ENCODE measurements at places on chromosomes 13 and 19. TPM values are rescaled to one million over a fixed set of nuclear protein-coding genes. Genes with fewer than 3 reads are reported as not detected.

Gene ZNF844
- total RNA-seq = 5.7 TPM

Gene UNC13A
- total RNA-seq = under 0.01 TPM

Gene LGI4
- total RNA-seq = not detected

Gene TUBA3C
- not detected for total RNA-seq

Gene ZNF610
- total RNA-seq = 3.7 TPM

Gene NLRP5
- not detected for total RNA-seq

Gene LRRC4B
- total RNA-seq = 0.05 TPM

Gene ZNF90
- 0.84 TPM for total RNA-seq

Gene GIPC3
- total RNA-seq = 1.2 TPM

Gene C5AR2
- total RNA-seq = under 0.01 TPM

Gene NCR1
- not detected for total RNA-seq

Gene IGFL2
- total RNA-seq = not detected

Gene ERICH4
- total RNA-seq = not detected

Gene SUPT20H
- 49.0 TPM for total RNA-seq

Gene KCNN4
- total RNA-seq = 0.51 TPM

Gene PEAK3
- total RNA-seq = 0.19 TPM

Gene PGPEP1
- total RNA-seq = 28.2 TPM

Gene KRTDAP
- total RNA-seq = not detected

Gene GGN
- 0.34 TPM for total RNA-seq

Gene PSG11
- total RNA-seq = not detected

Gene NLRP4
- not detected for total RNA-seq

Gene JUND
- total RNA-seq = 173 TPM

Gene RDH8
- not detected for total RNA-seq

Gene GRK1
- total RNA-seq = not detected

Gene ACP7
- total RNA-seq = 0.19 TPM

Gene HDGFL2
- total RNA-seq = 49.7 TPM

Gene KCNRG
- 4.0 TPM for total RNA-seq

Gene BRCA2
- 4.6 TPM for total RNA-seq

Gene REEP6
- 1.0 TPM for total RNA-seq

Gene ANKRD24
- total RNA-seq = 0.68 TPM

Gene KLHL26
- 9.1 TPM for total RNA-seq

Gene LGALS14
- not detected for total RNA-seq

Gene PDE4C
- 0.28 TPM for total RNA-seq

Gene SWSAP1
- 0.79 TPM for total RNA-seq

Gene IL4I1
- 3.6 TPM for total RNA-seq

Gene CDX2
- not detected for total RNA-seq

Gene MYH14
- 0.28 TPM for total RNA-seq

Gene CGB2
- total RNA-seq = not detected

Gene ZNF578
- total RNA-seq = 2.9 TPM

Gene LILRB5
- not detected for total RNA-seq

Gene MISP3
- under 0.01 TPM for total RNA-seq

Gene CNN1
- total RNA-seq = 1.2 TPM
